ENCODE measurements at places on chromosomes 2 and 18.

DNA sequence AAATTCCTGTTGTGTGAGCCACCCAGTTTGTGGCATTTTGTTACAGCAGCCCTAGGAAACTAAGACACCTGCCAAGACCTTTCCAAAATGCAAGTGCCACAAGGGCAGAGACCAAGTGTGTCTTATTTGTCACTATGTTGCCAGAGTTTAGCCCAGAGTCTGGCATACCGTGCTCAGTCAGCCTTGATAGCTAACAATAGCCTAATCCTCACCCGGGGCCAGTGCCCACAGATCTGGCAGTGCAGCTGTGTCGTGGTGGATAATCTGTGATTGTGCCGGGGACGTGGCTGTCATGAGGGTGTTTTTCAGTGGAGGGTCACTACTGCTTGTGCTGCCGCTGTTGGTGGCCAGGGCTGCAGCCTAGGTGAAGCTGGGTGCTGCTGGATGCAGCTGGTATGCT is 53.5 kb downstream of the MEP1B start:
- no peak for DNase-seq

DNA sequence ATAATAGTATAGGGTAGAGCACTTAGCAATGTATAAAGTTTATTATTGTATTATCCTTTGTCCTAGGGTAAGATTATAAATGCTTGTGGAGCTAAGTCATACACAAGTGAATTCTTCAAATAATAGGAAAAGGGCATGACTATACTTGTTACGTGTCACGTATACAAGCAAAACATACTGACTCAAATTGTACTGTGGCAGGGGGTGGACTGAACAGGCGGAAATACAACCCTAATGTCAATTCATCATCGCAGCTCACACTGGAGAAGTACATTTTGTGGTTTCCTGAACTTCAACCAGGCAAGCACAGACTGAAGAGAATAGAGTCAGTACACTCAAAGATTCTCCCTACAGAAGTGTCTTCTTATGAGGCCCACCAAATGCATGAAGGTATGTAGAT is 201.0 kb downstream of the MBD2 start:
- peak; percentile 76 for DNase-seq

DNA sequence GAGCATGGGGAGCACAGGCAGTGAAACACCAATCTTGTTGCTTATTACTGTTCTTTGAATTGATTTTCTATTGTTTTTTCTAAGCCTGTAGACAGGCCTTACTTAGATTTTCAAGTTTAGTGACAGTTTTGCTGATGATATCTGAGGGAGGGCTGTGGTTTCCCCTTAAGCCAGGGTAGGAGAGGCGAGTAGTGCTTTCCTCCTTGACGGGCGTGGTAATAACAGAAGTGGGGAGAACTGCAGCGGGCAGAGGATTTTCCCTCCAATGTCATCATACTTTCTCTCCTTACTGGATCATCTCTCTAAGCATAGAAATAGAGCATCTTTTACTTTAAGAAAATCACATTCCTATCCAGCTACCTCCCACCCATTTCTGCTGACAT is 314.4 kb downstream of the ALK start:
- DNase-seq, result no peak

GRCh38 chr2:106843001-106843909 is 42.7 kb downstream of the ST6GAL2 start:
- DNase-seq, result no peak

GRCh38 chr2:124538549-124538948 is 513.5 kb downstream of the CNTNAP5 start:
- no peak for DNase-seq

DNA sequence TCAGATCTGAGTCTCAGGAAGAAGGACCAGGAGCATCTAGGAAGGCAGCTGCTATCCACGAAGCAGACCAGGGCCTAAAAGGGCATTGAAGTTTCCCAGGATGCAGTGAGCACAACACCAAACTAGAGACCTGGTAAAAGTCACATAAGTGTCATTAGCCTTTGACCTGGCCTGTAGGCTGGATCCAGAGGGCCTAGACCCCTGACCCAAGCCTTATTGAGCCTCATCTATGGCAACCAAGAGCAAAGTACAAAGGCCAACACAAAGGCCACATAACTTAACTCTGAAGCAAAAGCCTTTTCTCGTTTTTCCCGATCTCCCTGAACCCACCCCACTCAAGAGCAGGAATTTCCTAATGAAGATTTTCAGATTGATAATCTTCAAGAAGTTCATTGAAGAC is 127.3 kb upstream of the SRD5A2 start:
- DNase-seq, result no peak

GRCh38 chr2:184504252-184504651 is 94.1 kb upstream of the ZNF804A start:
- no peak for DNase-seq

DNA sequence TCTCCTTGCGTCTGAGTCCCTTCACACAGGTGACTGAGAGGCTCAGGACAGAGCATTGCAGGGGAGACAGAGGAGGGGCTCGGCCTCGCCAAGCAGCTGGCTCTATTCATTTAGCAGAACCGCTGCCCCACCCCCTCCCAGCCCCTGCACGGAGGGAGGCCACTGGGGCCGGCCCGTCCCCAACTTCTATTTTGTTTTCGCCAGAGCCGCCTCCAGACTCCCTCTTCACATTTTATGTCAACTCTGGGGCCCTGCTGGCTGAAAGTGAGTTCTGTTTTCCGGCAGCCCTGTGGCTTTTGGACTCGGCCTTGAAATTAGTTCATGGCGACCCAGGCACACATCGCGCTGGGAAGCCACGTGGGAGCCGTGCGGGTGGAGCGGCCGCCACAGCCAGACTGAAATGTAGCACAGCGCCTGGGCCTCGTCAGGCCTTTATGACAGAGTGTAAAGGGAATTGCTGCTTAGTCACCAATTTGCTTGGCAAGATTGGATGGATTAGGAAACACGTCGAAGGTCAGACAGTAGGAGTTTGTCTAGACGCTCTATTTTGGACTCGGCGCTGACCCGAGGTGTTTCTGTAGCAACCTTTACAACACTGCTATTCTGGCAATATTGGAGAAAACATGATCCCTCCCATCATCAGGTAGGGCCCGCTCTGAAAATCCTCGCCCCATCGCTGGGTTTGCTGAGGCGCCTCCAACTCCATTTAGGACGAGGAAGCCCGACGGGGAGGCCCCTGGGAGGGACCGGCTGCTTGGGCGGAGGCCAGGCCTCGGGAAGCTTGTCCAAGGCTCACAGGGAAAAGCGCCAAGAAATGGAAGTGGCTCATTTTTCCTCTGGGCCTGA is 90.7 kb upstream of the CTDP1 start:
- DNase-seq, result peak; percentile 41

- no peak for DNase-seq
Observed at GRCh38 chr2:240888130-240888889, 7.6 kb downstream of the MAB21L4 start.

DNA sequence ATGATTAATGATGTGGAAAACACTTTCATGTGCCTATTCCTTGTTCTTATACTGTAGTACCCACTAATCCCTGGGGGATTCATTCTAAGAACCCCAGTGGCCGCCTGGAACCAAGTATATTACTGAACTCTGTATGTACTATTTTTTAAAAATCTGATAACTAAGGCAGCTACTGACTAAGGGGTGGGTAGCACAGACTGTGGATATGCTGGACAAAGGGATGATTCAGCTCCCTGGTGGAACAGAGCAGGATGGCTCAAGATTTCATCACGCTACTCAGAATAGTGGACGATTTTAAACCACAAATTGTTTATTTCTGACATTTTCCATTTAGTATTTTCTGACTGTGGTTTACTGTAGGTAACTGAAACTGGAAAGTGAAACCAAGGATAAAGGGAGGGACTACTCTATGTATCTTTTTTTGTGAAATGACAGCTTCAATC is 41.8 kb upstream of the CDC42EP3 start:
- DNase-seq, result no peak

DNA sequence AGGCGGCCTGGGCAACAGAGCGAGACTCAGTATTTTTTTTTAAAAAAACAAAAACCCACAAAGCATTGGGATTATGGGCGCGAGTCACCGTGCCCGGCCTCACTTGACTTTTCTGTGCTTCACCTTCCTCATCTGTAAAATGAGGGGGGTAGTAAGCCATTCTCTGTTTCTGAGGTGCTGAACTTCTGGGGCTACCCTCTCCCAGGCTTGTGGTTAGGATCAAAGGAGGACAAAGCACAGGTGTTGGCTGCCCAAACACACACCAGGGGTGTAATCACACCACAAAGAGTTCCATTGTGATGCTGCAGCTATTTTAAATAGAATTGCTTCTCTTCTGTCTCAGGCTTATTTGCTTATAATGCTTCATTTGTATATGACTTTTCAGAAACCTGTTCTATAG is 35.8 kb upstream of the INHBB start:
- no peak for DNase-seq

DNA sequence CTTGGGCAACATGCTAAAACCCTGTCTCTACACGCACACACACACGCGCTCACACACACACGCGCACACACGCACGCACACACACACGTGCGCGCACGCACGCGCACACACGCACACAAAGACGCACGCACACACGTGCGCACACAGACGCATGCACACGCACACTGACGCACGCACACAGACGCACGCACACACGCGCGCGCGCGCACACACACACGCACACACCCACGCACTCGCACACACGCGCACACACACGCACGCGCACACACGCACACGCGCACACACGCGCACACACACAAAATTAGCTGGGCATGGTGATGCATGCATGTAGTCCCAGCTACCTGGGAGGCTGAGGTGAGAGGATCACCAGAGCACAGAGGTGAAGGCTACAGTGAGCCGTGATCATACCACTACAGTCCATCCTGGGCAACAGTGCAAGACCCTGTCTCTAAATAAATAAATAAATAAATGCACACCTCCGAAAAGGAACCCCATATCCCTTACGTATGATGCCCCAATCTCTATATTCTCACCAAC is 8.1 kb upstream of the IAH1 start:
- DNase-seq, result no peak

GRCh38 chr18:57890266-57890665 is 87.2 kb upstream of the ATP8B1 start:
- no peak for DNase-seq

DNA sequence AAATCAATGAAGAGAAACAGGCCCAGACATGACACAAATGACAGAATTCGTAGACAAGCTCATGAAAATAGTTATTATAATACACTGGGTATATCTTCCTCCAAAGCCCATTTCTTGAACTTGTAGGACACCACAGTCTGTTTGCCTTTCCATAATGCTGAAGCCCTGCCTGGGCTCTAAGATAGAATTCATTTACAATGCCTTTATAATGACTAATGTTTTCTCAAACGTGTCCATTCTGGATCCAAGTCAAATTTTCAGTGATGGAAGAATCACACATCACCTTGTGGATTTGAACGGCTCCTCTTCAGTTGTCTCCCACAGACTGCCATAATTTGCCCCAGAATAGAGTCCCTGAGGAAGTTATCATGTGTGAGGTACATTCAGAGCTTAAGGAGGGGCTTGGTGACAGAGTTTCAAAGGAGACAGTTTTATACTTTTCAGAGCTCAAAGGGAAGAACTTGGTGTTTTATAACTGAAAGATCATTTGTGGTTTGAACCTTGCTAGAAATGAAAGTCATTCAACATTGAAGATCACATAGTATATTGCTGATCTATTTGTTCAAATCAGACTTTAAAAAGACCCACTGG is 38.2 kb downstream of the CASP8 start:
- DNase-seq, result no peak

- DNase-seq, result no peak
Observed at GRCh38 chr2:217902379-217903141, 100.2 kb downstream of the TNS1 start.

DNA sequence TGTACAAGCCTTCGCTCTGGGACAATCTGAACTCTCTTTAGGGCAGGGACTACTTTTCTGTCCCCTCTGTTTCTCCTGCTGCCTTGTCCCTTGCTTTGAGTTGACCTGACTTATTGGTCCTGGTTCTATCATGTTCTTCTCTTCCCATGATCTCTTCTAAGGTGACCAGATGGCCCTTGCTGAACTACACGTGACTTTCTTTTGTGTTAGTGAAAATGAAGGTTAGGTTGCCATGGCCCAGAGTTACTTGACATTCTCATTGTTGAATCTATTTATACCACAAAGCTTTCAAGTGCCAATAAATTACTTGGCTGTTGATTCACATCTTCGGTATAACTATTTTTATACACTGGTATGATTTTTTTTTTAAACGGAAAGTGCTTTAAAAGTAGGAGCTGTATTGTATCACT is 24.4 kb downstream of the MRPL33 start:
- no peak for DNase-seq

GRCh38 chr2:61173116-61173515 is 11.1 kb downstream of the C2orf74 start:
- no peak for DNase-seq

- no peak for DNase-seq
Observed at GRCh38 chr2:29502460-29502911, 387.3 kb downstream of the CLIP4 start.

DNA sequence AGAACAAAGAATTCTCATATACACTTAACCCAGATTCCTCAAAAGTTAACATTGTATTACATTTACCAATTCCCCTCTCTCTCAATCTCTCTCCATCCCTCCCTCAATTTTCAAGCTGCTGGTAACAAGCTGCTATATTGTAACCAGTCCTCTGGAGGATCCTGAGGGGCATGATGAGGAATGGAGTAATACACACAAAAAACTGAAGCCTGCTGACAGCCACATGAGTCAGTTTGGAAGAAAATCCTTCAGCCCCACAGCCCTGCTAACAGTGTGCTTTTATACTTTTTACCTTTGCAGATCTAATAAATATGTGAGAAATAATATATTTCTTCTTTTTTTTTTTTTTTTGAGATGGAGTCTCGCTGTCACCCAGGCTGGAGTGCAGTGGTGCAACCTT is 165.7 kb upstream of the RAB12 start:
- no peak for DNase-seq

DNA sequence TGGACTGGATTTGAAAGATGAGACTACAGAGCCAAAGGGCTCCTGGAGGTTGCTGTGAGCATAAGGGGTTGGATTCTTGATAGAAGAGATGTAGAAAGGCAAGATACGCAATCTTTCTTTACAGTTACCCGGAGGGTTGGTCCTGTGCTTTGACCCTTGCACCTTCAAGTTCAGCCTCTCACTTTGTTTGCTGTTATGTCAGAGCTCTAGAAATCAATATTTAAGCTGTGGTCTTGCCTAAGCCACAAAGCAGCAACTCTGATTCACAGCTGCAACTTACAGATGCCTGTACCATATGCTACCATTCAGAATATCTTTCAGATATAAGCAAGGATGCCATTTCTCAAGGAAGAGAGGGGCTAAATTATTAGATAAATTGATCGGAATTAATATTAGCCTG is 943.1 kb upstream of the LRRTM1 start:
- no peak for DNase-seq

All from AG04449 (cell line).